ENCODE measurements at places on chromosomes 16 and 17. TPM values are rescaled to one million over a fixed set of nuclear protein-coding genes. Genes with fewer than 3 reads are reported as not detected.

- DNase-seq, result no peak
- H3K27ac ChIP-seq, result no peak overlapping the region
- no peaks in the 10 kb centered on the region for H3K27me3 ChIP-seq
- H3K4me3 ChIP-seq, result no peak overlapping the region
- H3K4me1 ChIP-seq, result no peaks in the 10 kb centered on the region
Measured at GRCh38 chr16:7161891-7162290, 170.8 kb upstream of the RBFOX1 start.

GRCh38 chr17:19375732-19376131 lies 2.6 kb upstream of the MAPK7 start:
- DNase-seq, result no peak
- H3K4me1 ChIP-seq, result peaks cover 6% of the 10 kb centered on the region
- H3K27me3 ChIP-seq, result no peaks in the 10 kb centered on the region
- H3K27ac ChIP-seq, result no peak overlapping the region

DNA sequence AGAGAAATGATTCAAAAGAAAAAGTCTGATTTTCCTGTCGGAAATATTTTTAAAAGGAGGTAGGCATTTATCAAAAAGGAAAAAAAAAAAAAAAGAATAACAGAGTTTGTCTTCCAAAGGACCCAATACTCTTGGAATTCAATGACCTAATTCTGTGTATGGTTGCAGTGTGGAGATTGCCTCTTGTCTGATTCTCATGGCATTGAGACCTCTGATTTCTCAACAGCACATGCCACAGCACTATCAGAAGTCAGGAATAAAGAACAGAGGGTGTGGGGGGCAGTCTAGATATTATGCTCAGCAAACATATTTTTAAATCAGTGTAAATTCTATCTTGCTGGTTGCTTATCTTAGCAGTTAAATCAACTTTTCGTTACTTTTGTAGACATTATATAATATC lies 81.3 kb upstream of the SOX9 start:
- no peaks in the 10 kb centered on the region for H3K27me3 ChIP-seq
- H3K36me3 ChIP-seq, result no peaks in the 10 kb centered on the region
- H3K27ac ChIP-seq, result no peak overlapping the region
- DNase-seq, result no peak

DNA sequence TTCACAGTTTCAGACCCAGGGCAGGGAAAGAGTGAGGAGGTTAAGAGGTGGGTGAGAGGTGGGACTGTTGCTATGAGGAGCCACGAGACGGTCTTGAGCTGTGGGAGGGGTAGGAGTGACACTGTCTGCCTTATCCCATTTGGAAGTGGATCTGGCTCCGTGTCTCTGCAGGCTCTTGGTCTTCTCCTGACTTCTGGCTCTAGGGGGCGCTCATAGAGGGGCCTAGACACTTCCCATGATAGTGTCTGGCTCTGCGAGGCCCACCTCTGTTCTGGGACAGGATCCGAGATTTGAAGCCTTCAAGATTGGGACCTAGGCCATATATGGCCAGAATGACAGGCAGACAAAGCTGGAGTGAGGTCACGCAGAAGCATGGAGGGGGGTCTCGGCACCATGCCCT lies 204.5 kb downstream of the GSG1L start:
- no peak overlapping the region for H3K27ac ChIP-seq
- H3K27me3 ChIP-seq, result no peaks in the 10 kb centered on the region
- no peak for DNase-seq
- H3K4me1 ChIP-seq, result no peaks in the 10 kb centered on the region

DNA sequence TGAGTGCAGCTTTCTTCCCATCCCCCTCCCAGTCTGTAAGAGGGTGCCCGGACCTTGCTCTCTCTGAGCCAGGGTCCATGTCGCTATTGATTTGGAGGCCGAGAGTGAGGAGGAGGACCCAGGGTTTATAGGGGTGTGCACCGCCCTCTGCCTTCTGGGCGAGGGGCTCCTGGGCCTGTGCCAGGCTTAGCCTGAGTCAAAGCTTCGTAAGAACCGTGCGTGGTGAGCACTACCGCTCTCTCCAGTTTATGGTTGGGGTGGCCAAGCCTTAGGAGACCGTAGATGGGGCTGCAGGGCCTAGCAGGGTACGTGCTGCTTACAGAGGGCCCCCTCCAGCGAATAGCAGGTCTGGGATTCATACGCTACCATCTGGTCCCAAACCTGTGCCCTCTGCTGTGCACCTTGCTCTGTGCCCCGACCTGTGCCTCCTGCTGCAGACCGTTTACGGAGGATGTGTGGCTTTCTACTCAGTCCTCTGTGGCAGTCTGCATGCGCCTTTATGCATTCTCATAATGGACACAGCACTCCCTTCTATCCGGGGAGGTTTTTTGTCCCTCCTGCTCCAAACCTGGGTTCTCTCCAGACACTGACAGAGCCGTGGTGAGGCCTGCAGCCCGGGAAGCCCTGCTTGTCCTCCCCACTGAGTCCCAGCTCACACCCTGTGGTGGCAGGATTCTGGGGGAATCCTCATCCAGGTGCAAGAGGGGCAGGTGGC lies 54.7 kb downstream of the PGS1 start:
- H3K4me3 ChIP-seq, result no peak overlapping the region
- peaks cover 3% of the 10 kb centered on the region for H3K4me1 ChIP-seq
- H3K36me3 ChIP-seq, result no peaks in the 10 kb centered on the region
- H3K27me3 ChIP-seq, result peaks cover 8% of the 10 kb centered on the region

DNA sequence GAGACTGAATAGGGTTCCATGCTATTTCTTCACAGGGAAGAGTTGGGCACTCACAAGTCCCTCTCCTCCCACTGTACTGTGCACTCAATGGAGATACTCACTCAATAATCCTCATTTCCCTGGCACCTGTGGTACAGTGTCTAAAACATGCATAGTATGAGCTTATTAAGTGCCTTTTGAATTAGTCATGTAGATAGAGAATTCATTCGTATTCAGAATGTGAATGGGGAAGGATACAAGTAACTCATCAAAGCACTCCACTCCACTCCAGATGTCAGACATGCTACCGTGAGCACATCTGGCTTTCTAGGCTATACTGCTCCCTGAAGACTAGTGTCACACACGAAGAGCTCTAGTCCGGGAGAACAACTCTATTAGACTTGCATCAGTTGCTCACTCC lies 6.3 kb downstream of the C17orf75 start:
- no peak for DNase-seq
- no peaks in the 10 kb centered on the region for H3K4me1 ChIP-seq
- no peaks in the 10 kb centered on the region for H3K36me3 ChIP-seq
- H3K27ac ChIP-seq, result no peak overlapping the region
- H3K27me3 ChIP-seq, result no peaks in the 10 kb centered on the region

The TGFB1I1 gene
- total RNA-seq, result 78.6 TPM

The SPAG5 gene
- 21.5 TPM for total RNA-seq

The LPO gene
- total RNA-seq, result not detected

Data from transverse colon (tissue), 4 donors.